Activated naive CD4-positive, alpha-beta T cell (primary cell): ENCODE measurements at places on chromosomes 2 and 18.

DNA sequence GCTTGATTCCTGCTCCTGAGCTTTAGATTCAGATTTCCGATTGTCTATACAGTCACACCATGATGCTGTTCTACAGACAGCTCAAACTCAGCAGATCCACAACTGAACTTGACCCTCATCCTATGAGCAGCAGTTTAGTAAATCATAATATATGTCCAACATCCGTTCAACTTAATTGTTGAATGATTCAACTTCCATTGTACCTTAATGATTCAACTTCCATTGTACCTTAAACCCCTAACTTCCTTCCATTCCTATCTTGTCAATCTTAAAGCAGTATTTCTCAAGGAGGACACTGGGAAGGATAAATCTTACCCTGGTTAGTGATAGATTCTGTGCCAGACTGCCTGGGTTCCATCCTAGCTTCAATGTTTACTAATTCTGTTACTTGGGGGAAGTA, 60.1 kb downstream of the PIGN start:
- no peak for DNase-seq

DNA sequence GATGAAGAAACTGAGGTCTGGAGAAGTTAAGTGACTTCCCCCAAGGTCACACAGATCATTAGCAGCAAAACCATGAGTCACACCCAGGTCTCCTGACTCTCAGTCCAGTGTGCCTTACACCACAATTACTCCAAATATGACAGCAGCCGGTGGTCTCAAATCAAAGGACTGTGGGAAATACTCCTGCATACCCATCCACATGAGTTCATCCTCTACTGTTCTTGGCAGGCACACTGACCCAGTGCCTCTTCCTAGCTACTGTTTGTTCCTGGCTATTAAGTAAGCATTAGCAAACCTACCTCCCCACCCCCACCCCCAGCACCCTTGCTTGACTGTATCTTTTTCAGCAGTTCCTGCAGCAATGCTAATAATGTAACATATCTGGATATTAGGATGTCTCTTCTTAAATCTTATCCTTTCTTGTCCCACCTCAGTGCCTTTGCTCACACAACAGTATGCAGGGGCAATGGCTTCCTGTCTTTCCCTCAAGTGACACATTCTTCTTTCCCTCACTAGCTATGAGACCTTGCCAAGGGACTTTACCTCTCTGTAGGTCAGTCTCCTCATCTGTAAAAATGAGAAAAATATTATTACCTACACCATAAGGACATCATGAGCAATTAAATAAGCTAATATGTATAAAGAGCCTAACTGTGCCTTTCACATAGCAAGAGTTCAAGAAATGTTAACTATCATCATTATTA, 46.2 kb downstream of the FAM98A start:
- no peak for DNase-seq

DNA sequence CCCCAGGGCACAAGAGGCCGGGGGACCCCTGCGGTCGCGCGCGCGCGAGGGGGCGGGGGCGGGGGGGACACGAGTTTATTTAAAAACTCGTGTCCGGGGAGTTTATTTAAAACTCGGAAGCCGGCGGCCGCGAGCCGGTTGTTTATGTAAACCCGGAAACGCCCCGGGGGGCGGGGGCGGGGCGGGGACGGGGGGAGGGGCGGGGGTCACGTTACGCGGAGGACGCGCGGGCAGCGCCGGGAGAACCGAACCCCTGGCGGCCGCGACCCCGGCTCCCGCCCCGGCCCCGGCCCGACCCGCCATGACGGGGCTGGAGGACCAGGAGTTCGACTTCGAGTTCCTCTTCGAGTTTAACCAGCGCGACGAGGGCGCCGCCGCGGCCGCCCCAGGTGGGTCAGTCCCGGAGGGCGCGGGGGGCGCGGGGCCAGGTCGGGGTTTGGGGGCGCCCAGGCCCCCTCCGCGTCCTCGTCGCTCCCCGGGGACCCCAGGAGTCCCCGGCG, 4.4 kb downstream of the NFATC1 start:
- DNase-seq: no peak

DNA sequence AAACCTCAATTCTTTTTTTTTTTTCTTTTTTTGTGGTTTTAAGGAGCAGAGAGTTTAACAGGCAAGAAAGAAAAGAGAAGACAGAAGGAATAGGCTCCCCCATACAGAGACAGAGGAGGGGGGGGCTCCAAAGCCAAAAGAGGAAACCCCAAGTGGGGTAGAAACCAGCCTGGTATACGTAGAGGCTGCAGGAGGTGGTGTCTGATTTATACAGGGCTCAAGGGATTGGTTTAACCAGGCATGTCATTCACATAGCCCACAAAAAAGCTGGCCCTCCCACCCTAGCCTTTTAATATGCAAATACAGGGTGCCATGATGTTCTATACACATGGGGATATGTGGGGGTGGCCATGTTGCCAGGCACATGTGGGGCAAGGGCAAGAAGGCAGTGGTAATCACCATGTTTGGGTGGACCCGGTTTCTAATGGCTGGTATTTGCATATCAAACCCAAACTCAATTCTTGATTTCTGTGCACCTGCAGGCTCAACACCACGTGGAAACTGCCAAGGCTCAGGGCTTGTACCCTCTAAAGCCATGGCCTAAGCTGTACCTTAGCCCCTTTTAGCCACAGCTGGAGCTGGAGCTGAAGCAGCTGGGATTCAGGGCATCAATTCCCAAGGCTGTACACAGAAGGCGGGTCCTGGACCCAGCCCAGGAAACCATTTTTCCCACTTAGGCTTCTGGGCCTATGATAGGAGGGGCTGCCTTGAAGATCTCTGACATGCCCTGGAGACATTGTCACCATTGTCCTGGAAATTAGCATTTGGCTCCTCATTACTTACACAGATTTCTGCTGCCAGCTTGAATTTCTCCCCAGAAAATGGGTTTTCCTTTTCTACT, 170.3 kb downstream of the MAIP1 start:
- DNase-seq: no peak

GRCh38 chr18:47418746-47419145, 167.3 kb upstream of the SKOR2 start:
- no peak for DNase-seq

GRCh38 chr2:164551519-164551918, 69.8 kb downstream of the GRB14 start:
- no peak for DNase-seq

GRCh38 chr2:25375371-25375988, 33.8 kb upstream of the DNMT3A start:
- DNase-seq: no peak

GRCh38 chr2:3814706-3815245, 111.4 kb downstream of the DCDC2C start:
- no peak for DNase-seq

DNA sequence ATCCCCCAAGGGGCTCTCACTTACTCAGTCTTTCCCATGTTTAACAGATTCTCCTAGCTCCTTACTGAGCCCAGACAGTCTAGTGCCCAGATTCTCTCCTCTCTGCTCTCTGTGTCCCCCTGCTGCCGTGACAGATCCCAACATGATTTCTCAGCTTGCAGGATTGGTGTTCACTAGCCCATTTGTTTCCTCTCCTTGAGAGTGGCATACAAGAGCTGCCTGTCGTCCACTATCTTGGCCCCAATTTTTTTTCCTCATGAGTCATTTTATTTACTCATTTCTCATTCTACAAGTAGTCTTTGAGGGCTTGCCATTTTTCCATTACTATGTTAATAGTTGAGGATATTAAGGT, 199.9 kb upstream of the FN1 start:
- no peak for DNase-seq

DNA sequence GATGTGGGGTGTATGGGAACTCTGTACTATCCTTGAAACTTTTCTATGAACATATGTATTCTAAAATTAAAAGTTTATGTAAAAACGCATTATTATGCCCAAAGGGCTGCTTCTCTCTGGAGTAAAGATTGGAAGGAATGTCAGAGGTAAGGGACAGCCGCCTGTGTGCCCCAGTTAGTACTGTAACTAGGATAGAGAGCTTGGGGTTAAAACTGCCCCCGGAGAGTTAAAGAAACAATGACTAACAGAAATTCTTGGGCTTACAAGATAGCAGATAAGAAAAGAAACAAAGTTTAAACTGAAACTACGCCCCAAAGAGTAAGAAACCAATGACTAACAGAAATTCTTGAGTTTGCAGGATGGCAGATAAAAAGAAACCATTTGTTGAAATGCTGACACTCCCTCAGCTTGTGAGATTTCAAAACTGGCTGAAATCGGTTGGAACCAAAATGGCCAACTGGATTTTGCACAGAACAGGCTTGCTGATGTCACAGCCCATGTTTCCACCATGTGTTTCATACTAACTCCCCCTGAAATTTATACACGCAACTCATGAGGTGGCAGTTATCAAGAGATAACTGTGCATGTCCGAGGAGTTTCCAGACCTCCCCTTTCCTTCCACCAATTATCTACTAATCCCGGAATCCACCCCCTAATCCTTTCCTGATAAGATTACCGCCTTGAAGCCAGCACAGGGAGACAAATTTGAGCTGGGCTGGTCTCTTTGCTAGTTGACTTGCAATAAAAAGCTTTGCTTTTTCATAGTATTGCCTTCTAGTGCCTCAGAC, 8.7 kb upstream of the TXNDC2 start:
- DNase-seq: no peak

DNA sequence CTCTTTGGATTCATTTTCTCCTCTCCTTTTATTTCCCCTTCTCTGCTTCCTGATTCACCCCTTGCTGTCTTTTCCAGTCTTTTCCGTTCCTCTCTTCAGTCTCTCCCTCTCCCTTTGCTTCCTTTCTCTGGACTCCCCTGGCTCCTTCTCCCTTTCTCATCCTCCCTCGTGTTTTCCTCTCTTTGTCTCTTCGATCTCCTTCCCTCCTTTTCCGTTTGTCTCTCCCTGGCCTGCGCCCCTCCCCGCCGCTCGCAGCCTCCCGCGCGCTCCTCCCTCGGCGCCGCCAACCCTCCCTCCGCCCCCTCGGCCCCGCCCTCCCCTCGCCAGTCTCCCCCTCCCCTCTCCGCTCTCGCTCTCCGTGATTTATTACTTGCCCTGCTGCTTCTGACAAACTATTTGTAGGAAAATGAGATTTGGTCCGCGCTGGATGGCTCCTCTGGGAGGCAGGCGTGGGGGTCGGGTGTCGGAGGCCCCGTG, 46.0 kb upstream of the PAX8 start:
- DNase-seq: no peak

GRCh38 chr2:60948926-60949579, 67.7 kb downstream of the REL start:
- DNase-seq: no peak

GRCh38 chr2:113122364-113122763, 5.0 kb upstream of the IL1RN start:
- no peak for DNase-seq

- no peak for DNase-seq
Observed at GRCh38 chr2:163737563-163737962, 1.8 kb upstream of the FIGN start.

DNA sequence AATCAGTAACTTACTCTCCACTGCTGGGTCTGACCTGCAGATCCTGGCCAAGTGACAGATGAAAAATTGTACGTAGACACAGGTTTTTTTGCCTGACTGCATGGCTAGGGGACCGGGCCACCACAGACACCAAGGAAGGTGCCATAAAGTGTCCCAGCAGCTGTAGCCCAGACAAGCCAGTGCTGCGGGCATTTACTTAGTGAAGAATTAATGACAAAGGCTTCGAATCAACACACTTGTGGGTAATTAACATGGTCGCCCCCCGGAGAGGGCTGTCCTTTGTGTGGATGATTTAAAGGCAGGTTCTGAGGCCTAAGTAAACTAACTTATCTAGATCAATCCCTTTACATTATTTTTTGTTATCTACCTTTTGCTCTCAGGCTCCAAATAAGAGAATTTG, 1709.1 kb upstream of the LRRTM1 start:
- no peak for DNase-seq

DNA sequence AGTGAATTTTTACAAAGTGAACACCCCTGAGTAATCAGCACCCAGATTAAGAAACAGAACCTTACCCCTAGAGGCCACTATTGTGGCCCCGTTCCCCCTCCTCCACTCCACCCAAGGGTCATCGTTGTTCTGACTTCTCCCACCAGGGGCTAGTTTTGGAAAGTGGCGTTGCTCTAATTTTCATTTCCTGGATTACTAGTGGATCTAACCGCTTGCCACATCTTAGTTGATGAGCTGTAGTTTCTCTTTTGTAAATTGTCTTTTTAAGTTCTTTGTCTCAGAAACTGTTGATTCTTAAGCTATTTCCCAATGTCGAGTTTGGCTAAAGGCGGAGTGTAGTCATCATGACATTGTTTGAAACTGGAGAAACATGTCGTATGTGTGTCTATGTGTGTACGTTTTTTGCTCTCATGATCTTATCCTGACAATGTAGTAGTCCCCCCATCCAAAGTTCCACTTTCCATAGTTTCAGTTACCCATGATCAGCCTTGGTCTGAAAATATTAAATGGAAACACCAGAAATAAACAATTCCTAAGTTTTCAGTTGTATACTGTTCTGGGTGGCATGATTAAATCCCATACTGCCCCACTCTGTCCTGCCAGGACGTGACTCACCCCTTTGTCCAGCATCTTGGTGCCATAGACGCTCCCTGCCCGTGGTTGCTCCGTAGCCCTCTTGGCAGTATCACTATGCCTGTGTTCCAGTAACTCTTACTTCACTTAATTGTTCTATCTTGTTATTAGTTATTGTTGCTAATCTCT, 71.0 kb upstream of the SP3 start:
- no peak for DNase-seq

DNA sequence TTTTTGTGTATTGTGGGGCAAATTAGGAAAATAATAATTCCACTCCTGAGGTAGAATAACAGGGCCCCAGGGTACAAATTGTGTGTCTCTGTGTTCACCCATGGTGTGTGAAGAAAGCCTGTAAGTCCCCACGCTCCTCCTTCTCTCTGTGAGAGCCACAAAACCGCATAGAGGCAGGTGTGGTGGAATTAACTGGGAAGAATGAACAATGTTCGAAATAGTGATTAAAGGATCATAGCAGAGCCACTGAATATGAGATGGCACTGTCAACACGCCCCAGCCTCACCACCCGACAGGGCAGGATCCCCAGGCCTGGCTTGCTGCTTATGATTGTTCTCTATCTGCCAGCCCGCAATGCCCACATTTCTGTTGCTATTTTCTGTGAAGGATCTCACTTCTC, 14.1 kb downstream of the IL1RN start:
- DNase-seq: no peak

- no peak for DNase-seq
Observed at GRCh38 chr18:56089612-56090258, 501.7 kb upstream of the TCF4 start.

GRCh38 chr2:194819367-194819766, 837.7 kb upstream of the SLC39A10 start:
- DNase-seq: no peak

GRCh38 chr2:68980956-68981355, 6.5 kb downstream of the GKN1 start:
- DNase-seq: no peak

GRCh38 chr18:36337679-36338402, 40.3 kb downstream of the FHOD3 start:
- no peak for DNase-seq
